Posterior cingulate gyrus (tissue), 11 donors: ENCODE measurements at places on chromosomes 7 and 10.

- no peak for DNase-seq
These were observed 3.4 kb downstream of the EVX1 start for GRCh38 chr7:27245798-27246691.

- no peak for DNase-seq
These were observed 144.8 kb upstream of the RET start for GRCh38 chr10:42932116-42932515.

- DNase-seq: no peak
These were observed 244.7 kb downstream of the KIF20B start for GRCh38 chr10:89946106-89946505.

DNA sequence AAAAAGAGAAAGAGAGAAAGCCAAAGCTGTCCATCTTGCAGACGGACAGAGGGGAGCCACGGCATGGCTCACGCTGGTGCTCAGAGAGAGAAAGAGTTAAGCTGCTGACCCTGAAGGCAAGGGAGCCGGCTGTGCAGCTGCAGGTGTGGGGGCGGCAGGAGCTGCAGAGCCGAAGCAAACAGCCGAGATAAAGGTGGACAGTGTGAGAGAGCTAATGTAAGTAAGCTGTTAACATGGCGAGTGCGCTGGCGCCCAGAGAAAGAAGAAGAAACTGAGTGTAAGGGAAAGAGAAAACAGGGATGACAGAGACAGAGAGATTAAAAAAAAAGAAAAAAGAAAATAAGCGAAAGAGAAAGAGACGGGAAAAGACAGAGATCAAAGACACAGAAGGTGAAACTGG is 18.2 kb downstream of the COL17A1 start:
- no peak for DNase-seq

GRCh38 chr10:14782691-14783363 is 8.1 kb upstream of the FAM107B start:
- no peak for DNase-seq

- no peak for DNase-seq
These were observed 52.5 kb upstream of the WNT16 start for GRCh38 chr7:121276313-121276712.

GRCh38 chr7:103240806-103241205 is 56.4 kb upstream of the PMPCB start:
- DNase-seq: no peak

DNA sequence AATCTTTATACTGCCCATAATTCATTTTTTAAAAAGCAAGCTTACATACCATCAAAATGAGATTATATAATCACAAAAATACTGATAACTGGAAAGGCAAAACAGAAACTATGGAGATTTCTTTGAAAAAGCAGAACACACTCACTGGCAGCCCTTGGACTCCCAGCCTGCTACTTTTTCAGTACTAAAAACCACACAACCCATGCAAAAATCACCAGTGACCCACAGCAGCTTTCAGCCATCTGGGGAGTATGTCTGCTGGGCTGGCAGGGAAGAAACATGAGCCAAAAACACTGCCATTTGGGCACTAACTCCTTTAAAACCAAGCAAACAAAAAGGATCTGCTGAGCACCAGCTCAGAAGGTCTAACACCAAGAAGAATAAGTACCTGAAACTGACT is 80.0 kb upstream of the DDC start:
- no peak for DNase-seq

DNA sequence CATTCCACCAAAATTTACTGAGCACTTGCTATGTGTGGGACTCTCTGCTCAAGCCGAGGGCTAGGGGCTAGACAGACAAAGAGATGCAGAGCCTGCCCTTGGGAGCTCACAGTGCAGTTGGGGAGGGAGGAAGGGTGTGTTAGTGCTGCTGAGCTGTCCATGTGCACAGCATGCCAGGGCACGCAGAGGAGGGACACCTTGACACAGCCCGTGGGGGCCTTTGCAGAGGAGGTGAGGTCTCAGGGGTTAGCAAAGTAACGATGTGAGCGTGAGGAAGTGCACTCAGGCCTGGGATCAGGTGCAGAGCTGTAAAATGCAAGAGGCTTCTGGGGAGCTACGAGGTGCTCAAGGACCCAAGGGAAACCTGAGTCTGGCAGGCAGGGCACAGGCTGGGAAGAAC is 16.3 kb downstream of the PRKCQ start:
- DNase-seq: no peak

DNA sequence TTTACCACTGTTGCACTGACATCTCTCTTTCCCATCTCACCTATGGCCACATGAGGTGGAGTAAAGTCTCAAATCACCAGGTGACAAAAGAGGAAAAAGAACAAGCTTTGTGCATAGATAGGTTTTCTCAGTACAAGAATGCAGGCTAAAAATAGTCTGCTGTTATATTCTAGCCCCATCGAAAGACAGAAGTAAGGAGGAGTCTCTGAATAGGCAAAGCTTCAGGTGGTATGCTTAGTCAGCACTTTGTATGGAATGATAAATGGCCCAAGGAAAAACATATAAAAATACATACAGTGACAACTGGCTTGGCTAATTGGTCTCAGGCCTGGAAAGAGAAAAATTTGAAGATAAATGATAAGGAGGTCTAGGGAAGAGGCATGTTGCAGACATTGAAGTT is 39.6 kb upstream of the KCND2 start:
- no peak for DNase-seq

GRCh38 chr7:151796091-151796870 is 80.6 kb downstream of the PRKAG2 start:
- no peak for DNase-seq

- DNase-seq: no peak
These were observed 4.5 kb upstream of the DNMBP start for GRCh38 chr10:100014071-100014762.
